ENCODE measurements at places on chromosomes 5 and 9.
A peak's percentile ranks its signal among the peaks of the same experiment; 100 is the strongest.

DNA sequence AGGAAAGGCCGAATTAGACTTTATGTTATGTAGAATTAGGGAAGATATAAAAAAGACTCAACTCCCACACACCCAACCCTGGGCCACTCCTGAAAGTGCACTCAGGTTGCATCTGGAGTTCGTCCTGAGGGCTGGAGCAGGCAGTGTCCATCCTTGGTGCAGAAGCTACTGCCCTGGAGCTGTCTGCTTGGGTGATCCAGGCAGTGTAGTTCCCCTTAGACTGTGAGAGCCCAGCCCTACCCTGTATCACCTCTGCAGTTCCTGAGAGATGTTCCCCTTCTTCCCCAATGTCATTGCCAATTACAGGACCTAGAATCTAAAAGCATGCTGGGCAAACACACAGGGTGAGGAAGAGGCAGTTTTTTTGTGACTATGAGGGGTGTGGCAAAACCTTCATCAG lies 368.3 kb upstream of the ST8SIA4 start:
- DNase-seq, result no peak

DNA sequence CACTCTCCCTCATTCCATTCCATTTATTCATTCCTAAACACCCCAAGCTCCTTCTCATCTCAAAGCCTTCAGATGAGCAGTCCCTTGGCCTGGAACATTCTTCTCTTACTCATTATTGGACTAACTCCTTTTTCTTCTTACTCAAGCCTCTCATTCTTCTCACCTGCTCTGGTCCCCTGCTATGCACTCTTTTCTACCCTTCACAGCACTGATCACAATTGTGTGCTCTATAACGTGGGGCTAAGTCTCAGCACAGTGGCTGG lies 212.4 kb downstream of the MAPKAP1 start:
- no peak for DNase-seq

- DNase-seq, result no peak
Measured at GRCh38 chr5:156826150-156826549, 23.9 kb upstream of the PPP1R2B start.

- peak; percentile 33 for DNase-seq
Measured at GRCh38 chr5:137752905-137753690, 1.1 kb downstream of the HNRNPA0 start.

- DNase-seq, result no peak
Measured at GRCh38 chr9:69476797-69477196, 151.8 kb downstream of the ENTREP1 start.

- DNase-seq, result no peak
Measured at GRCh38 chr9:85510830-85511504, 230.8 kb downstream of the AGTPBP1 start.

- DNase-seq, result no peak
Measured at GRCh38 chr5:39674209-39675082, 249.7 kb upstream of the DAB2 start.

DNA sequence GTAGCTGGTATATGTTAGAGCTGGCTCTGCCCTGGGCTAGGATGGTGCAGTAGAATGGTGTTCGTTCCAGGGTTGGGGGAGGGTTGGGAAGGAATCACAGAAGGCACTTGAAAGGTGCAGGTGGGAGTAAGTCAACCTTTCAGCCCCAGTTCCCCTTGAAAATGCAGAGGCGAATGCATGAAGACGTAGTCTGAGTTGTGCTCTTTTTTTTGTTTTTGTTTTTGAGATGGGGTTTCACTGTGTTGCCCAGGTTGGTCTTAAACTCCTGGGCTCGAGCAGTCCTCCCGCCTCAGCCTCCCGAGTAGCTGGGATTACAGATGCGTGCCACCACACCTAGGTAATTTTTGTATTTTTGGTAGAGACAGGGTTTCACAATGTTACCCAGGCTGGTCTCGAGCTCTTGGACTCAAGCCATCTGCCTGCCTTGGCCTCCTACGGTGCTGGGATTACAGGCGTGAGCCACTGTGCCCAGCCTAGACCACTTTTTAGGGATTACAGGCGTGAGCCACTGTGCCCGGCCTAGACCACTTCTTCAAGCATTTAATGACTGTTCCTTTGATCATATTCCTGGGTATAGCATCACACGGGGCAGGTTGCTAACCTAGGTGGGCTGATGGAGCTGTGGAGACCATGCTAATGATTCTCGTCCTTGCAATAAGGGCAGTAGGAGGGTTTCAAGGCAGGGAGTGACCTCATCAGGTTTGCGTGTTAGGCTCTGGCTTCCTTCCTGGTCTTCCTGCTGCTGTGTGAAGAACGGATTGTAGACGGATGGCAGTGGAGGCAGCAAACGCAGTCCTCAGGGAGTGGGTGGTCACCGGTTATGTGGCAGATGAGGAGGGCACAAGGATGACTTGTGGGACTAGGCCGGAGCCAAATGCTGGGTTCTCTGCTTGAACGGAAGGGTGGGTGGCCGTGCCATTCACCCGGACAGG lies 13.7 kb downstream of the EHMT1 start:
- DNase-seq, result peak; percentile 40

DNA sequence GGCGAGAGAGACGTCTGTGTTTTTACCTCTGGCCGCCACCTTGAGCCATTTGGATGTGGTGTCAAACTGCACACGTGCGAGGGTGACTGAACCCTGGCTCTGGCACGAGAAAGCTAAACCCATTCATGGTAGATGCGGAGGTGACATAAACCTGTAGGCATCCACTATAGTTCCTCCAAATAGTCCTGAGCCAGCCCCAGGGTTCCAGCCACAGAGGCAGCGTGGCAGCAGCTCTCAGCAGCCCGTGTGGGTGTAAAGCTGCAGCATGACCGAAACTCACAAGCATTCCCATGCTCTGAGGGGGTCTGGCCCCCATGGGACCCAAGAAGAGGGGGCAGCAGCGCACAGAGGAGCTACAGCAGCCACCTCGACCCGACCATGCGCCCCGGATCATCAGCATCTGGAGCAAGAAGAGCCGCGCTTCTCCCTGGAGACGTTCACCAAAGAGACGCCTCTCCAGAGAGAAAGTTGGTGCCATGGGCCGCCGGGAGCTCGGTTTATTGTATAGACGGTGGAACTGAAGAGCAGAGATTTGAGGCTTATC lies 303.8 kb upstream of the IRX4 start:
- DNase-seq, result no peak

- DNase-seq, result no peak
Measured at GRCh38 chr5:80387063-80387768, 20.6 kb upstream of the ZFYVE16 start.

DNA sequence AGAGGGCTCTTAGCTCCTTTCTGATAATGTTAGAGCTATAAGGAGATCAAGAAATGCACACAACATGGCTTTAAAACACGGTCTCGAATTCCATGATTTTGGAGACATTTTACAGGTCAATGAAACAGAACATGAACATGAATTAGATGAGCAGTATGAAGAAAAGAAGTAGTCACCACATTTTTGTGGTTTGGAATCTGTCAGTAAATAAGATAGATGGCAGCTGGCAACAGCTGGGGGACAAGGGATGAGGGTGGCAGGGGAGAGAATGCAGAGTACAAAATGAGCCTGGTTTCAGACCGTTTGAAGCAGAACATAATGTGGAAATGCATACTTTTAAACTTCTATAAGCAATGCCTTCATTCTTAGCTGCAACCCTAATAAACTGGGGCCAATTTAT lies 107.1 kb downstream of the OXCT1 start:
- DNase-seq, result peak; percentile 55

GRCh38 chr9:134419684-134420076 lies 93.4 kb downstream of the RXRA start:
- DNase-seq, result no peak

- DNase-seq, result peak; percentile 24
Measured at GRCh38 chr5:177509991-177510566, 453 bp upstream of the DOK3 start.

- peak; percentile 80 for DNase-seq
Measured at GRCh38 chr5:164013077-164013670, 507.8 kb downstream of the MAT2B start.

DNA sequence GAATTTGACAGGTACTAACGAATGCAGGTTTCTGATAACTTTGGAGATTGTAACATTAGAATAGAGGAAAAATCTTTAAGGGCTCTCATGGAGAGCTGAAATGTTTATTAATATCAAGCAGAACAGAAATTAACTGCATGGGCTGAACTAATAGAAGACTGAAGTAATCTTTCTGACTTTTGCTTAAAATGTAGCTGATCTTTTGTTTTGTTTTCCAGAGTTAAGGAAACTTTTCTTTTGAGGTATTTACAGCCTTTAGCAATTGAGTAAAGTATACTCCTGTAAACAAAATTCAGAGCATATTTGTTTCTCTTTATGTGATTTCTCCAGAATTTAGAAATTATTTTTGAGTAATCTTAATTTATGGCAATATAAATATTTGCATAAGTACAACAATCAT lies 43.9 kb downstream of the SHC3 start:
- DNase-seq, result no peak

DNA sequence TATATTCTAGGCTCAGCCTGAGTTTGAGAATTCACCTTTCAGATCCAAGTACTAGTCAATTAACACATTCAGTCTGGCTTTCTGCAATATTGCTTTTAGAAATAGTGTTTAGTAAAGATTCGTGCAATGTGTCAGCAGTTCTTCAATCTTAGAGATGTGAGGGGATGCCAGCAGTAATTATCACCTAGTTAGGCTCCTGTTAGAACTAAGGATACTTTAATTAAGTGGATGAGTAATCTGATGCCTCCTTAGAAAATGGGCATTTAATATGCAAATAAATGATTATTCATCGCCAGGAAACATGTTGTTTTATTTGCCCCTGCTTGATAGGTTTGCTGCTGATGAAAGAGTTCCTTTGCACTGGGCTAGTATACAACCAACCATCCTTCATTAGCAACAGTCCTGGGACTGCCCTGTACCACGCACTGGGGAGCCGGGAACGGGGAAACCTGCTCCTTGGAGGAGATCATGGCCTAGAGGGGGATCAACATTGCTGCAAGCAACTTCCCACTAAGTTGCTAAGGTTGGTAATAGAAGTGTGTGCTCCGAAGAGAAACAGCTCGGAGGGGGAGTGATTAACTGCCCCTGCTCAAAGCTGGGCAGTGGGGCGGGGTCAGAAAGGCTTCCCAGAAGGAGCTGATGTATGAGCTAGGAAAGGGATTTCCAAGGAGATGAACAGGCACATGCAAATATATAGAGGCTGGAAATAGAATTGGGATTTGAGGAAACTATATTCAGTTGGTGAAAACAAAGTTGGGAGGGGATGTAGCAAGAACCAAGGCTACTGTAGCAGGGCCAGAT lies 231.8 kb downstream of the DRD1 start:
- DNase-seq, result no peak

- DNase-seq, result no peak
Measured at GRCh38 chr5:78927657-78928282, 57.3 kb downstream of the ARSB start.

DNA sequence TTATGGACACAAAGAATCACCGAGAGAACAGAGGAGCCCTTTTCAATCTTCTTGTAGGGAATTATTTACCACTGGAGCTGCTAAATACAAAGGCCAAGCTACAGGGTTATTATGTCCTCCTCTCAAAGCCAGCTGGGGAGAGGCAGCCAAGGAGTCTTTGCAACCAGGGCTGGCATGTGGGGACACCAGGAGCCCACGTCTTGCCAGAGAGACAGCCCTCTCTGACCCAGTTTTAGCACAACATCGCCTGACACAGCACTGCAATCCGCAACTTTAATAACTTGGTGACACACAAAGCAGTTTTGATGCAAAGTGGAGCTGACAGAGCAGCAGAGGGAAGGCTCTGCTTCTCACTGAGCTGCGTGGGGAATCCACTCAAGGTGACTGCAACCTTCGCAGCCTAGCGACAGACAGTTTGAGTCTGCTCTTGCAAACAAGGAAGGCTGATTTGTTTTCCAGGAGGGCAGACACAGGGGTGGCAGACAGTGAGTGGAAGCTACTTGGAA lies 33.6 kb downstream of the TLR4 start:
- DNase-seq, result no peak

GRCh38 chr5:59161221-59162105 lies 578.6 kb downstream of the RAB3C start:
- no peak for DNase-seq

DNA sequence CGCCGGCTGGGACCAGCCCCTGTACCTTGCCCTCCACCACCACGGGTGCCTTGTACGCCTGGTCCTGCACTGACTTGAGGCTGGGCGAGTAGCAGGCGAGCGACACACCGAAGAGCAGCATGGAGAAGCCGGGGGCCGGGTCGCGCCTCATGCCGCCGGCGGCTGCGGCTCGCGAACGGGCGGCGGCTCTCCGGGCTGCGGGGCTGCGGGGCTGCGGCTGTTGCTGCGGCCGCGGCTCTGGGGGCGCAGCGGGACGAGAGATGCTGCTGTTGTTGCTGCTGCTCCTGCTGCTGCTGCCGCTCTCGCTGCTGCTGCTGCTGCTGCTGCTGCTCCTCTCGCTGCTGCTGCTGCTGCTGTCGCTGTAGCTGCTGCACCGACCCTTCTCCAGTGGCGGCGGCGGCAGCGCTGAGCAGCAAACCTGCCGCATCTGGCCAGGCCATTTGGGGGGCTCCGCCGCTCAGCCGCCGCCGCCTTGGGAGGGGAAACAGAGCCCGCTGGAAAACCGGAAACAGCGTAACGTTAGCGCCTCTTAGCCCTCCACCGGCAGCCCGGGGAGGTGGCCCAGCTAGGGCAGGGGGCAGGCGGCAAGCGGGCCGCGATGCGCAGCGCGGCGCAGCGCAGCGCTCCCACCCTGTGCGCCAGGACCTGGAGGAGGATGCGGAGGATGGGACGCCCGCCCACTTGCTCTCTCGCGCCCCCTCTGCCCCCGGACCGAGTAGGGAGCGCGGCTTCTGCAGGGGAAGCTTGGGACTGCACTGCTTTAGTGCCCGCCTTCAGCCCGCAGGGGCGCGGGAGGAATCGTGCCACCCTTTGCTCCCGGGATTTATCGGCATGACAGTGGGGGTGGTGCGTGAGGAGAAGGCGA lies at the start of gene NRG2:
Gene NRG2 (minus strand): TSS at position 657 of the 865 bp plus-strand sequence.
- DNase-seq, result peak; percentile 56

DNA sequence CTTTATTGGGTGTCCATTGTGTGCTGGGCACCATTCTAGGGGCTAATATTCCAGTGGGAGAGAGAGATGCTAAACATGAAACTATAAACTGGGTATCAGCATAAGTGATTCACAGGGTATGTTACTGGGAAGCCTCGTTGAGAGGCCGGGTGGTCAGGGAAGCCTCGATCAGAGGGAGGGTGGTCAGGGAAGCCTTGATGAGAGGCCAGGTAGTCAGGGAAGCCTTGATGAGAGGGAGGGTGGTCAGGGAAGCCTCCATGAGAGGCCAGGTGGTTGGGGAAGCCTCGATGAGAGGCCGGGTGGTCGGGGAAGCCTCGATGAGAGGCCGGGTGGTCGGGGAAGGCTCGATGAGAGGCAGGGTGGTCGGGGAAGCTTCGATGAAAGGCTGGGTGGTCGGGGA lies 8.9 kb upstream of the PLEKHG4B start:
- DNase-seq, result no peak

GRCh38 chr5:179906795-179907555 lies 722 bp downstream of the TBC1D9B start:
- DNase-seq, result peak; percentile 14

DNA sequence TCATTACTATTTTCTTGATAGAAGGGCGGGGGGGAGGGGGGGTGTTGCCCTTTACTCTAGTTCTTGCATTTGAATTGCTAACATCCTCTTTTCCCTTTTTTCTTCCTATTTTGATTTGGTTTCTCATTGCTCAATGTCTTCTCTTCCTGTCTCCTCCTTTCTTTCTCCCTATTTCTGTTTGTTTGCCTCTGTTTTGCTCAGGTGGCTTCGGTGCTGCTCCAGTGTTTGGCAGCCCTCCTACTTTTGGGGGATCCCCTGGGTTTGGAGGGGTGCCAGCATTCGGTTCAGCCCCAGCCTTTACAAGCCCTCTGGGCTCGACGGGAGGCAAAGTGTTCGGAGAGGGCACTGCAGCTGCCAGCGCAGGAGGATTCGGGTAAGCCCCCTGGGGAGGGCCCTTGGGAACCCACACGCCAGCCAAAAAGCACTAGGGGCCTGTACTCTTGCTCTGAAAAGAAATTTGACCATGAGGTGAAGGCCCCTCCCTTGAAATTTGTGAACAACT lies 48.3 kb downstream of the FAM78A start:
- DNase-seq, result peak; percentile 68

GRCh38 chr5:80569086-80569960 lies 757 bp downstream of the ANKRD34B start:
- no peak for DNase-seq

All from common myeloid progenitor, CD34-positive (primary cell).